ENCODE measurements at places on chromosomes 16 and 17.
A peak's percentile ranks its signal among the peaks of the same experiment; 100 is the strongest.

DNA sequence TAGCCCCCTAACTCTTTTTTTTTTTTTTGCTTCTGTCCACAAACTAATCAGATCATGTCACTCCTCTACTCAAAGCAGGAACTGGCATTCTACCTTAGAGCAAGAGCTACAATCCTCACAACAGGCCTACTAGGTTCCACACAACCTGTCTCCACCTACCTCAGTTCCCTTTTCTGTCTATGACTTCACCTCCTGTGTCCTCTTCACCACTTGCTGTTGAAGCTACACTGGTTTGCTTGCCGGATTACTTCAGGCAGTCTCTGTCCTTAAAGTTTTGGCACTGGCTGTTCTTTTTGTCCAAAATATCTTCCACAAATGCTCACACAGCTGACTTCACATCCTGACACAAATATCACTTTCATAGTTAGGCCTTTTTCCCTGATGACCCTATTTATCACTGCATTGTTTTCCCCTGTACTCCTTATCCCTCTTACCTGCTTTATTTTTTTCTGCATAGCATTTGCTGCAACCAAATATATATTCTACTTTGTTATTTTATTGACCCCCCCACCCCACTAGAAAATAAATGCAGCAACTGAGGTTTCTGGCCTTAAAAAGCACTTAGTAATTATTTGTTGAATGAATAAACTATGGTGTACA, 72.0 kb downstream of the KANSL1 start:
- no peak for DNase-seq

GRCh38 chr16:17556276-17557052, 85.7 kb upstream of the XYLT1 start:
- no peak for DNase-seq

DNA sequence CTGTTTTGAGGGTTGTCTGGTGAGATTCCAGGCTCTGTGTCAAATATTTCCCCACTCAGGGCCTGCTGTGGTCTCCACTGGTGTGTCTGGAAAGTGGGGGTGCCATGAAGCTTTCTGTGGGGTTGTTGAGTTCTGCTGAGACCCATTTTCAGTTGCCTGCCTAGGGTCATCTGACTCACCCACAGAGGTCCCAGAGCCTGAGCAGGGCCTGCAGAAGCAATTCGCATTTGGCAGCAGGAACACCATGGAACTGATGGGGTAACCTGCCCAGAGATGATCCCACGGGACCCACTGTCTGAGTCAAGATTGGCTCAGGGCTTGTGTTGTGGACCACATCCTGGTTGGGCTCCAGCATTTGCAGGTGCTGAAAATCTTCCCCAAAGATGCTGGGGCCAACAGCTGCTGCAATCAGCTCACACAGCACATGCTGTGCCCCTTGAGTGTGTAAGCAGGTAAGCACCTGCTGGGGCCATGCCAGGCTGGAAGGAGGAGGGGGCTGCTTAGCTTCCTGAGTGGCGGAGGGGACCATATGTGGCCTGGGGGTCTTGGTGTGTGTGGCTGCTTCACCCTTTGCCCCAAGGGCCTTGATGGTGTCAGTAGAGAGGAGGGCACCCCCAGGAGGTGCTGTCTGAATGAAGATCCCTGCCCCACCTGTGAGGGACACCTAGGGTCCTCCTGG, 1726.1 kb downstream of the TP53TG3F start:
- DNase-seq, result no peak

GRCh38 chr17:29049541-29050145, 6.7 kb downstream of the PIPOX start:
- DNase-seq, result no peak

DNA sequence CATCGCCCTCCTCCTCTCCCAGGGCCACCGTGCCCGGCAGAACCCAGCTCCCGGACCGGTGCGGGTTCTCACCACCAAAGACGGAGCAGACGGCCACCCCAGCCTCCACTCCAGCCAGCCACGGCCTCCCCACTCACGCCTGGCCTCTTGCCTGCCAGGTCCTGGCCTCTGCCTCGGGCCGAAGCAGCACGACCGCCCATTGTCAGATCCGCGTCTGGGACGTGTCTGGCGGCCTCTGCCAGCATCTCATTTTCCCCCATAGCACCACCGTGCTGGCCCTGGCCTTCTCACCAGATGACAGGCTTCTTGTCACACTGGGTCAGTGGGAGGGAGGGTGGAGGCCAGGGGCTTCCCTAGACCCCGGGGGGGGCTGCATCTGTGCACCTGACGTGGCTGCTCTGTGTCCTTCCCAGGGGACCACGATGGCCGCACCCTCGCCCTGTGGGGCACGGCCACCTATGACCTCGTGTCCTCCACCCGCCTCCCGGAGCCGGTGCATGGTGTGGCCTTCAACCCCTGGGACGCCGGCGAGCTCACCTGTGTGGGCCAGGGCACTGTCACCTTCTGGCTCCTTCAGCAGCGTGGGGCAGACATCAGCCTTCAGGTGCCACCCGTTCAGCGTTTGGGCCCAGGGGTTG, 6.6 kb upstream of the RHOT2 start:
- DNase-seq, result no peak

- DNase-seq, result no peak
Observed at GRCh38 chr17:83064021-83064731, 15.2 kb upstream of the METRNL start.

GRCh38 chr17:33933576-33933975, 321.5 kb upstream of the CCL2 start:
- DNase-seq, result no peak

- no peak for DNase-seq
Observed at GRCh38 chr17:20992987-20993862, 49.6 kb downstream of the USP22 start.

DNA sequence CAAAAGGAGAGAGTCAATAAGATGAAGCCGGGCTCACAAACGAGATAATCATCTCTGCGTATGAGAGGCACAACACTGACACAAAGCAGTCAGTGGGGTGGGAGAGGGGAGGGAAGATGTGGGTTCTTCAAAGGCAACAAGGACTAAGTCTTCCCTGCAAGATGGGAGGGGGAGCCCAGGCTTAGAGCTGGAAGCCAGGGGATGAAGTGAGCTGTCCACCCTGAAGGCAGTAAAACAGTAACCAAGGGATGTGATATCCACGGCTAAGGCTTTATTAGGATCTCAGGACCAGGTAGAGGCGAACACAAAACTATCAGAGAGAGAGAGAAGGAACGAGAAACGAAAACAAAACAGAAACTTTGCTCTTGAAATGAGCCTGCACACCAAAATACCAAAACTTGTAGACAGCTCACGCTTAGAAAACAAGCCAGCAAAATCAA, 115.9 kb downstream of the DYNLRB2 start:
- no peak for DNase-seq

- DNase-seq, result no peak
Observed at GRCh38 chr16:57318240-57318970, 33.9 kb upstream of the PLLP start.

DNA sequence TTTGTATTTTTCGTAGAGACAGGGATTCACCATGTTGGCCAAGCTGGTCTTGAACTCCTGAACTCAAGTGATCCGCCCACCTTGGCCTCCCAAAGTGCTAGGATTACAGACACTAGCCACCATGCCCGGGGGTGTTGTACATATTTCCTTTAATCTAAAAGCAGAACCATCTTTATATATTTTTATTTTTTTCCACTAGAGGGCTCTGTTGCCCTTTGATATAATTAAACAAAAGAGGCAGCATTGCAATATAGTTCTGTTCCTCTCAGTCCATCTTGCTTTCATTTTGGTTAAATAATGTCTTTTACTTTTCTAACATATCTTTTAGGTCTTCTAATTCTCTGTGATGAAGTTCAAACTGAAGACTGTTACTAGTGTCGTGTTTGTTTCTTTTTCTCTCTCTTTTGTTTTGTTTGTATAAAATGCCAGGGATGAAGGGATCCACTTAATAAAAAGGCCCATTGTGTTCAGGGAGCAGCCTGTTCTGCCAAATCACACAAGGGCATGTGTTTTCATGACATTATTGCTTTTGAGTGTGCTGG, 23.4 kb downstream of the WWOX start:
- peak; percentile 71 for DNase-seq

GRCh38 chr16:13176711-13177110, 275.3 kb downstream of the SHISA9 start:
- no peak for DNase-seq

- no peak for DNase-seq
Observed at GRCh38 chr17:34706029-34706428, 126.6 kb downstream of the TMEM132E start.

GRCh38 chr16:49414671-49415070, 41.1 kb downstream of the C16orf78 start:
- DNase-seq, result no peak

DNA sequence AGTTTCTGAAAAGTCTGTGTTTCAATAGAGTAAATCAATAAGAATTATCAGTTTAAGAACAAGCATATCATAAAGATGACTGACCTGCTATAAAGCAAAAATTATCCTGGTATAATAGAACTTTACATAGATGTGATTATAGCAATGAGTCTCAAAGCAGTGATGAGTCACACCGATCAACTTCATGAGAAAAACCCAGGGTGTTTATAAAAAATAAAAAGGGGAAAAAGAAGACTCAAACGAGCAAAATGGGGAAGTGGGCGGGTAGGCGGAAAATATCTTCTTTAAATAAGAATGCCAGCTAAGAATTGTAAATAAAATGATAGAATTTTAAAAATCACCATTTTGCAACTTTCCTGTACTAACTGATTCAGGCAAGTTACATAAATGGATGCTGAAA, 46.8 kb downstream of the BRIP1 start:
- DNase-seq, result no peak

DNA sequence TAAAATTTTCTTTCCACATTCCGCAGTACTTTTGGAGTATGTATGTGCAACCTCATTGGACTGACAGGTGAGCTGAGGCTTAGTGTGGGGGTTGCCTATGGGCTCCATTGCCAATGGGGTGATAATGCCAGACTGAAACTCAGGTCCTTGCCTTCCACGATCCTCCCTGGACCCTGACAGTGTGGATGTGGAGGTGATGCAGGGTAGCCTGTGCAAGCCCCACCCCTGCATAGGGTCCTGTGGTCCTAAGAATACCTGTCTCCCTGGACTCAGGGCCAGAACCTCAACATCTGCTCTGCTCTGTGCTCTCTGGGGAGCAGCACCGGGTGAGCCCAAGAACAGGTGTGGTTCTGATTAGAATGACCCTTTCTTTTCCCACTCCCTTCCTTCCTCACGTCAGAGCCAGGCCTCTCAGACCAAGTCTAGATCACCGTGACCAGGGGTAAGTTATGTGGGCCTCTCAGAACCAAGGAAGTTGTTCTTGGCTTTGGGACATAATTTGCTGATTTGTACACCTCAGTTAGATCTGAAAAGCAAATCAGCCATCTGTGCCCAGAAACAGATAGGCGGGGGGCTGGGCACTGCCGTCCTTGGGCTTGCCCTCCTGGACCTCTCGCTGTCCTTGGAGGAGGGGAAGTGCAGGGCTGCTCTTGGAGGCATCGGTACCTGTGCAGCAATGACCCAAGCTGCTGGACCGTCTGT, 8.4 kb upstream of the TNS4 start:
- no peak for DNase-seq

DNA sequence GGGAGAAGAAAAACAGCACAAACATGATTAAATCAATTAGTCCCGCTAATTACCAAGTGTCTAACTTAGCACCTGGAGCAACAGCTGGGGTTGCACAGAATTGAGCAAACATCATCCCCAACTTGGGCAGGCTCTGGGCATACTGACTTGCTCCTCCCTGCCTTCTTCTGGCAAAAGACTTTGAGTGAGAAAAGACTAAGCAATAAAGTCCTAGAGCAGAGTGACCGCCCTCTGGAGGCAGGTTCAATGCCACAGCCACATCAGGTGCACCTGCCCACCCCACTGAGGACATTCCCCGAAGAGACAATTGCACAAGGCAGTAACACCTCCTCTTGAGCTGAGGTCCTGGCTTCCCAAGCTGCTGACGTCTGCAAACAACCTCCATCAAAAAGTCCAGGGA, 358.3 kb downstream of the SOX9 start:
- no peak for DNase-seq

- DNase-seq, result no peak
Observed at GRCh38 chr16:88917146-88917914, 50.9 kb upstream of the PABPN1L start.

DNA sequence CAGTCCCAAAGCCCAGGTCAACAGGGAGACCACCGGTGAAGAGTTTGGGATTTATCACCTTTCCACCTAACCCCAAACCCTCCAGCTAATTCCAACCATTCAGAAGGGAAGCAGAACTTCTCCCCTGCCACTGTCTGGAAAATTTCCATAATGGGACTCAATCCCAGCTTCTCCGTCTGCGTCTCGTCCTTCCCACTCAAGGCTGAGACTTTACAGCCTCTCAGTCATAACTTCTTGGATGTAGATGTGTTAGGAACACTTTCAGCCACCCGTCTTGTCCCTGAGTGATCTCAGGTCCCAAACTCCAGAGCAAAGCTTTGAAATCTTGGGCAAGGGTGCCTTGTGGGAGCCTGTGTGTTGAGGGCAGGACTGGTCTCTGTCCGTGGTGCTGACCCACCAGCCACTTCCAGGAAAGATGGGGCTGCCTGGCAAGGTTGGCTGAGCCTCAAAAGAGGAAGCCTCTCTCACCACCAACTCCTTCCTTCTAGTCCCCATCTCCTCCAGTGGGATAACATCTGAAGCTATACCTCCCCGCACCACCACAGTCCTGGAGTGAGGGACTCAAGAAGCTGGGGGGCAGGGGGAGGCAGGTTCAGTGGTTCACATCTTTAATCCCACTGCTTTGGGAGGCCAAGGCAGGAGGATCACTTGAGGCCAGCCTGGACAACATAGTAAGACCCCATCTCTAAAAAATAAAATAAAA, 9.3 kb downstream of the GAS2L2 start:
- DNase-seq, result no peak

GRCh38 chr16:70695331-70696070, 9.6 kb upstream of the MTSS2 start:
- DNase-seq, result peak; percentile 47

DNA sequence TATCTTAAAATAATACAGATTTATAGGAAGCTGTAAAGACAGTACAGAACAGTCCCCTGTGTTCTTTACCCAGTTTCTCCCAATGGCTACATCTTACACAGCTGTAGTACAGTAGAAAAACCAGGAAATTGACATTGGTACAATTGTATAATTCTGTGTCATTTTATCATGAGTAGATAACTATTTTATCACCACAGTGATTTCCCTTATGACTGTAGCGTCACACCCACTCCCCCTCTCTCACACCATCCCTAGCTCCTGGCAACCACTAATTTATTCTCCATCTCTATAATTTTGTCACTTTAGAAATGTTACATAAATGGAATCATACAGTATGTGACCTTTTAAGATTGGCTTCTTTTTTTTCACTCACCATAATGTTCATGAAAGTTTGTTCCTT, 30.9 kb downstream of the CLTC start:
- DNase-seq, result no peak

GRCh38 chr16:80015566-80015965, 415.0 kb upstream of the MAF start:
- DNase-seq, result no peak

GRCh38 chr17:850851-851763, 69.0 kb downstream of the MRM3 start:
- DNase-seq, result no peak

DNA sequence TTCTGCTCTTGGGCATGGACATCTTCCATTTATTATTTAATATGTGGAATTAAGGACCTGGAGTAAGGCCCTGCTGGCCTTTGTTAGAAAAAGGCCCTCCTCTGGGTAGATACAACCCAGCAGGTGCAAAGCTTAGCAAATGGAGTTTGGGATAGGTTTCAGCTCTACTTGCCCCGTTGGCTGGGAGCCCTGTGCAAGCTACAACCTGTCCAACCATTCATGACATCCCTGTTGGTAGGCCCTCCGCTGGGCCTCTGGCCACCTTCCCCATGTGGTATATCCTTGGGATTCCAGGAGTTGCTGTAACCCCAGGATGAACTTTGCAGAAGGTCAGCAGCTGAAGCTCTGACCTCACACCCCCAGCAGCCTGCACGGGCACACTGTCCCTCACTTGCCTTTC, 6.4 kb downstream of the NGFR start:
- DNase-seq, result no peak
